ENCODE measurements at places on chromosomes 2 and 18. TPM values are rescaled to one million over a fixed set of nuclear protein-coding genes. Genes with fewer than 3 reads are reported as not detected.

Gene TGFA
- total RNA-seq, result 3.7 TPM

Gene KLHL41
- 1.7 TPM for total RNA-seq

Gene ASAP2
- 44.5 TPM for total RNA-seq

Gene WDPCP
- 27.5 TPM for total RNA-seq

Gene SPEG
- total RNA-seq, result 12.3 TPM

Gene FBXO11
- 210 TPM for total RNA-seq

Gene CCDC141
- total RNA-seq, result 1.5 TPM

Gene CHCHD5
- total RNA-seq, result 5.4 TPM

Gene LTBP1
- total RNA-seq, result 30.7 TPM

Gene ABCG5
- not detected for total RNA-seq

Gene DSG4
- not detected for total RNA-seq

Measured in temporal lobe (tissue), 4 donors.